ENCODE measurements at places on chromosomes 2 and 18.

GRCh38 chr2:138090330-138090729 is 126.1 kb downstream of the HNMT start:
- peak; percentile 25 for DNase-seq

- DNase-seq = no peak
These were observed 3.8 kb downstream of the PROM2 start for GRCh38 chr2:95278051-95278471.

DNA sequence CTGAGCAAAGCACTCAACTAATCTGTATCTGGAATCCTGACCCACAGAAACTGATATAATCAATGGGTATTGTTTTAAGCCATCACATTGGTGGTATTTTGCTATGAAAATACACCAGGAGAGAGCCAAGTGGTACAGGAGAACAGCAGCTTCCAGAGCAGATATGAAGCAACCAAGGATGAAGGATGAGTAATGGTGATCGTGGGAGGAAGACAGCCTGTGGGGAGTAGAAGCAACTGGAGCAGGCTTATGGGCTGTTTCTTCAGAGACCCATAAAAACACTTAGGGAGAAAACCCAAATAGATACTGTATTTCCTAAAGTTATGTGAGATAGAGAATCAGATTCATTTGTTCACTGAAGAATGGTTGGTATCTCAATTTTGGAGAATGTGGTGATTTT is 330.8 kb downstream of the NUP35 start:
- no peak for DNase-seq

DNA sequence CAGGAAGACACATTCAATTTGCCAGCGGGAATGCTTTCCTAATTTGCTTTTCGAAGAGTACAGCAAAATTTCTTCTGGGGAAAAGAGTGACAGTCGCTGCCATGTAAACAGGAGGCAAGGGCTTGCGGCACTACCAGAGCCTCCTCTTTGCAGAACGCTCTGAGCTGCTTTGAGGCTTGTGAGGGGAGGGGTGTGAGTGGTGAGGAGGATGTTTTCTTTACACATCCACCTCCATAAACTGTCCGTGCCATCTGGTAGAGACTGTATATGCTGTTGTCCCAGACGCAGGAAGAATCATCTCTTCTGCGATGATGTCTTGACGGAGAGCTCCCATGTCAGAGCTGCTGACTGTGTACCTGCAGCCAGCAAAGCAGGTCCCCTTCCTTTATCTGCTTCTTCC is 138.0 kb downstream of the SOCS6 start:
- DNase-seq = no peak

- no peak for DNase-seq
These were observed 199.4 kb downstream of the CYRIA start for GRCh38 chr2:16466133-16466820.

DNA sequence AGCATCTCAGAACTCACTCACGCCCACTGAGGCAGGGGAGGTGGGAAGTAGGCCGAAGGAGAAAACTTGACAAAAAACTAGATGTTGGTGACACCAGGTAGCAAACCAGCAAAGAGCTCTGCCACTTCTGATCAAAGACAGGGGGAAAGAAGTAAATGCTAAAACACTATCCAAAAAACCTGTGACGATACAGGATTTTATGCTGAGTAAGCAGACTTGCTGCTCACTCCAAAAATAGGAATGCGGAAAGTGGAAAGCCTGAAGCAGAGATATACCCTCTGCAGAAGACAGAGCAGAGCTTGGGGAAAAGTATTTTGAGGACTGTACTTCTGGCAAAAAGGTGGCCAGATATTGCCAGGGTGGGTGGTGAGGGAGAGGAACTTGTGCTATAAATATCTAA is 73.3 kb upstream of the YPEL5 start:
- DNase-seq = no peak

DNA sequence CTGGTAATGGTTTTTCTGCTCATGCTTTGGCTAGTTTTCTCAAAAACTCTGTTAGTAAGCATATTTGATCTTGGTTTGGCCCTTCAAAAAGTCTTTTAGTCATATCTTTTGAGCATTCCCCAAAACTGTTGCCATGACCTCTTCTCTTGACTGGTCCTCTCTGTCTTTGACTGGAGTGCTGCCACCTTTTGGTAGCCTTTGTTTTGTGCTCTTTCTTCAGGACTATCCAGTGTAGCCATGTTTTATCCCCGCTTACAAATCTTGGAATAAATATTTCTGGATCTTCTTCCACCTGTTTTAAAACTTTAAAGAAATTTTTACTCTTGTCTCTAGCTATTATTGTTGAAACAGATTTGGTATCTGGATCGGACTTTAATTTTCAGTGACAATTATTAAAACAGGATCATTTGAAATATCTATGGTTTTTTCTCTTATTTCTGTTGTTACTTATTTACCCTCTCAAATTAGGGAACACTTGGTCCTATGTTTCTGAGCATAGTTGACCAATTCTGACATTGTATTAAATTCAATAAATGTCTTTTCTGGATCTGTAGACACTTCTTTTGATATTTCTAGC is 965 bp upstream of the ELOA2 start:
- peak; percentile 15 for DNase-seq

GRCh38 chr2:108963057-108963456 is 26.0 kb downstream of the EDAR start:
- no peak for DNase-seq

DNA sequence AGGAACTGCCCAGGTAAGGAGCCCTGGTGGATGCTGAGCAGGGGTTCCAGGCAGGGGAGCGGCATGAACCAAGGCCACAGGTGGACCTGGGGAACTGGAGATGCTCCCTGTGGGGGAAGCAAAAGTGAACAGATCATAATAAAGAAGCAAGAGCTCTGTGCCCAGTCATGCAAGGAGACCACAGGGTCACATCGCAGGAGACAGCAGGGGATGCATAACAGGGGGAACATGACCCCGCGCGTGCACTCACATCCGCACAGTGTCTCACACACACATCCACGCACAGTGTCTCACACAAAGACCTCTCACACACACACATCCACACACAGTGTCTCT is 473.3 kb upstream of the HS6ST1 start:
- DNase-seq = no peak

- DNase-seq = no peak
These were observed 1027.6 kb downstream of the LRP1B start for GRCh38 chr2:141103216-141103615.

DNA sequence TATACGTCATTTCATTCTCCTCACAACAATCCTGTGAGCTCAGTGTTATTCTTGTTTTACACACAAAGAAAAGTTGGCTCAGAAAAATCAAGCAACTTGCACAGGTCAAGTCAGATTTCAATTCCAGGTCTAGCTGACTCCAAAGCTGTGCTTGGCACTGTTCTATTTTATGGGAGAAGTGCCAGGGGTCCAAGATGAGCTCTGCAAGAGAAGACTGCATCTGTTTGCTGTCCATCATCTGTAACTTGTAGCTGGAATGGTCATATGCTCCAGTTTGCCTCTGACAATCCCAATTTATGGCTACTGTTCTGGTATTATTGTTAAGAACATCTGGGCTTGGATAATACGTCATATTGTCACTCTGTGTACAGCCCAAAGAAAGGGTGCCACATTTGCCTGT is 28.9 kb downstream of the KCNF1 start:
- no peak for DNase-seq

GRCh38 chr2:230723363-230723762 is 10.7 kb downstream of the CAB39 start:
- DNase-seq = no peak

DNA sequence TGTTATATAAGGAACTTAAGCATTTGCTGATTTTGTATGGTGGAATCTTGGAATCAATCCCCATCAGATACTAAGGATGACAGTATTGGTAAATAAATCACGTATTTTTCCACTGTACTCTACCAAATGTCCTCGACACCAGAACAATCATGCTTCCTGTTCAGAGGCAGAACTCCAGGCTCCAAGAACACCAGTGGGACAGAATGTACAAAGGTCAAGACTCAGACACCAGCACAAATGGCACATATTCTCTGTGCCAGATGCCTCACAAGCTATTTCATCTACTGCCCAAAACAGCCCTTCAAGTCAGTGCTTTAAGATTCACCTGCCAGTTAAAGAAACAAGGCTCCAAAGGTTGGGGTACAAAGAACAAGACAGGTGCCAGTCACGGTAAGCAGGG is 420.5 kb downstream of the STK39 start:
- DNase-seq = no peak

GRCh38 chr2:172489681-172490080 is 62.3 kb downstream of the ITGA6 start:
- DNase-seq = no peak

GRCh38 chr18:4403836-4404235 is 51.3 kb downstream of the DLGAP1 start:
- no peak for DNase-seq

DNA sequence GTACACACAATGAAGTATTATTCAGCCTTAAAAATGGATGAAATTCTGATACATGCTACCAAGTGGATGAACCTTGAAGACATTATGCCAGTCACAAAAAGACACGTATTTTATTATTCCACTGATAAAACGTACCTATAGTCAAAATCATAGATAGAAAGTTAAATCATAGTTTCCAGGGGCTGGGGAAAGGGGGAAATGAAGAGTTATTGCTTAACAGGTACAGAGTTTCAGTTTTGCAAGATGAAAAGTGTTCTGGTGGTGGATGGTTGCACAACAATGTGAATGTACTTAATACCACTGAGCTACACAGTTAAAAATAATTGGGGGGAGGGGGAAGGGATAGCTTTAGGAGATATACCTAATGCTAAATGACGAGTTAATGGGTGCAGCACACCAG is 279.0 kb upstream of the STON1 start:
- DNase-seq = no peak

GRCh38 chr2:213248637-213249036 is 35.6 kb upstream of the SPAG16 start:
- DNase-seq = no peak

DNA sequence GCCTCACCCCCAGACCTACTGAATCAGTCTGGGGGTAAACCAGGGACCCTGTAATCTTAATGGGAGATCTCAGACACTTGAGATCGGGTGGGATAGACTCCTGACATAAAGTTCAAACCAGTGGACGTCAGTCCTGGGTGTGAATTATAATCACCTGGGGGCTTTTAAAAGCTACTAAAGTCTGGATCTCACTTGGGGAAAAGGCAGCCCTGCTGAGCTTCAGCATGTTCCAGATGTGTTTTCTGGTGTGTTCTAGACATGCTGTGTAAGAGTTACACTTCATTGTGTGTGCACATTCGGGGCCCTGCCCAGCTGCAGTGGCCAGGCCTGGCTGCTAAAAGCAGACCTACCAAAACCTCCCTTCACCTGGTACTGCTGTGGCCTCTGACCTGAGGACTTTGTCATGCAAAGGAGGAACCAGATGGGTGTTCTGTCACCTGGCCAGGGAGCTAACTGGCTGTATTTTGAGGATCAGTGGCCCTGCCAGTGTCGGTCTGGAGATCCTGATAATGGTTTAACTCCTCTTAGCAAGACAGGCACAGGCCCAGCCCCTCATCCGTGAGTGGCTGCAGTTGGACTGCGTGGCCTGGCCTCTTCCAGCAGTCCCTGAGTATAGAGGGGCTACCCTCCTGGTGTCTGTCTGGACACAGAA is 10.6 kb downstream of the RRM2 start:
- no peak for DNase-seq

- DNase-seq = no peak
These were observed 219.7 kb downstream of the SLC4A10 start for GRCh38 chr2:161843936-161844335.

DNA sequence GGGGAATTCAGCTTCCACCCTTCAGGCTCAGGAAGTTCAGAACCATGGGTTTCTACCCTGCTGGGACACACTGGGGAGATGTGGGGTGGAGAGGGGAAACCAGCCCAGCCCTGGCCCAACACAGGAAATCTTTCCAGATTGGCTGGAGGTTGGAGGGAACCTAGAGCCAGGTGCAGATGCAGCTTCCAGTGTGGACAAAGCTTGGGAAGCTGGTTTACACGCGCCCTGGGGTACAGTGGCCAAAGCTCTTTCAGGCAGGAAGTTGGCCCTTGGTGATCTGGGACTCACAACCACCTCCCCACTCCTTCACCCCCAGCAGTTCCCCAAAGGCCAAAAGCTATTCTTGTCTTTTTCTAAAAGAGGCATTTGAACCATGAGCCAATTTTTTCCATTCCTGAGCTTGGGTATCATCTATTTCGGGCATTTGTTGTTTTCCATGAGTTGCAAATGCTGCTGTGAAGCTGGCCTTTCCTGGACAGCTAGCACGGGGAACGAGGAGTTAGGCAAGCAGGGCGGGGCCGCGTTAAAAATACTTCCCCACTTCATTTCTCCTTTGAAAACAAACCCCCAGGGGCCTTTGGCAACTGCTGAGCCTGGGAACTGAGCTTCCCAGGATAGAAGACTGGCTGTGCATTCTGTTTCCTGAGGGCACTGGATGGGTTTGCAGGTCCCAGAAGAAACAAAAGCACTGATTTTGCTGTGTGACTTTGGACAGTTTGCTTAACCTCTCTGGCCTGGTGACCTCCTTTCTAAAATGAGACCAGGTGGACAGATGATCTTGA is 3.1 kb upstream of the ARID5A start:
- DNase-seq = no peak

GRCh38 chr2:109699646-109700045 is 85.5 kb downstream of the SOWAHC start:
- no peak for DNase-seq

DNA sequence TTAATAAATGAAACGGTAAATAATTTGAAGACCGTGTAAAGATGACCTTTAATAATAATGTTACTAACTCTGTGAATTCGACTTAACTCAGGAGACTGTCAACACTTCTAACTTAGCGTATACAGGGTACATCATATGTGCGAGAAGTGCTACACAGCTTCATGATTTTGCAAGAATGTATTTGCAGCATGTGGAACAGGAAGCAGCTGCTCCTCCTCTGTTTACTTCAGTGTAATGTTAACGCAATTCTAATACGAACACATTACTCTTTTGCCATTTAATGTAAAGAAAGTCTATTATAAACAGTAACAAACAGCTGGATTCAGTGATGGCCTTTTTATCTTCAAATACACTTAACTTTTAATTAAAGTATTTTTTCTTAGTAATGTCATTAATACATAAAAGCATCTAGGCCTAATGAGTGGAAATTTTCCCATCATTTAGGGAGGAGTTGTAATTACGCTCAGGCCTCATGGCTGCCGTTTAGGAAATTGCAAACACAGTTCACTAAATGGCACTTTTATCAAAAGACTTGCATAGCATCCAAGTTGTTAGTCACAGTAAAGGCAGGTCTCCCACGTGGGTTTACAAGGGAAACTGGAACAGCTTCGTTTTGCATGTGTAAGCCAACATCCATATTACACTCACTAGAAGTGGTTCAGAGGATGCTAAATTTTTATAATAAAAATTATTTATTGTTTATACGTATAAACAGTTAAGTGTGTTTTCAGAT is 635.7 kb downstream of the FBXO15 start:
- DNase-seq = no peak

GRCh38 chr18:70256184-70256583 is 32.7 kb upstream of the SOCS6 start:
- no peak for DNase-seq
